ENCODE measurements at places on chromosomes 2 and 18. TPM values are rescaled to one million over a fixed set of nuclear protein-coding genes. Genes with fewer than 3 reads are reported as not detected.

- DNase-seq, result no peak
Measured at GRCh38 chr18:24112874-24113615, 25.8 kb upstream of the CABYR start.

DNA sequence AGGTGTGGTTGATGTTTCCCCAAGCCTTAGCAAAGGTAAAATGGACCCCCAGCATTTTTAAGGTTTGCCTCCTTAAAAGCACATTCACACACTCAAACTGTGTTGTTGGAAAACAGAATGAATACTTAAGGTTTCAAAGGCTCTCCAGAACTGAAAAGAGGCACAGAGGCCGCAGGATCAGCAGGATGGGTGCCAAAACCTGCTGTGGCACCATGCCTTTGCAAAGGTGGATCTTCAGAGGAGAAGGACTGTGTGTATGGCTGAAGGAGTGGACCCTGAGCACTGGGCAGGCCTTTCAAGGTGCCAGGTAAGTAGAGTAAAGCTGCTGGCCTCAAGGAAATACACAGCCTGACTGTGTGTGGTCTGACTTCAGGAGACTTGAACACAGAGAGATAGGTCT, 127.3 kb downstream of the XRCC5 start:
- no peak for DNase-seq

- DNase-seq, result no peak
Measured at GRCh38 chr18:68873003-68873402, 75.1 kb downstream of the CCDC102B start.

Gene NGEF
- 1.9 TPM for total RNA-seq

Gene ZNF804A
- not detected for total RNA-seq

Gene DTNB
- total RNA-seq, result 31.7 TPM

- DNase-seq, result no peak
Measured at GRCh38 chr18:53752781-53753367, 471.6 kb downstream of the MBD2 start.

- no peak for DNase-seq
Measured at GRCh38 chr2:19702267-19702666, 199.5 kb downstream of the TTC32 start.

GRCh38 chr2:24889221-24889620, 30.8 kb downstream of the ADCY3 start:
- no peak for DNase-seq

Gene PKDCC
- total RNA-seq, result 134 TPM

Gene SPP2
- not detected for total RNA-seq

DNA sequence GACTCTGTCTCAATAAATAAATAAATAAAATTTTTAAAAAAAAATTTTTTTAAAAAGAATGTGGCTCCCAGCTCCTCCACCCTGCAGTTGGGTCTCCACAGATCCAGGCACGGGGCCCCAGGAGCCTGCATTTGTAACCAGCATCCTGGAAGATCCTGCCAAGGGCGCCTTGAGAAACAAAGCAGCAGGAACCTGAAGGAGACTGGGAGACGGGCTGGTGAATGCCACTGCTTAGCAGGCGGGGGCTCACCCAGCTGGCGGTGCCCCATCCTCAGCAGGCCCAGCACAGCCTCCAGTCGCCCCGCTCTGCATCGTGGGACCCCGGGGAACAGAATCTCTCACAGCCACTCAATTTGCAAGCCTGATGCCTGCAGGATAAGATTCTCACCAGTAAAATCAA, 187.5 kb upstream of the SALL3 start:
- no peak for DNase-seq

Gene STPG4
- 0.13 TPM for total RNA-seq

DNA sequence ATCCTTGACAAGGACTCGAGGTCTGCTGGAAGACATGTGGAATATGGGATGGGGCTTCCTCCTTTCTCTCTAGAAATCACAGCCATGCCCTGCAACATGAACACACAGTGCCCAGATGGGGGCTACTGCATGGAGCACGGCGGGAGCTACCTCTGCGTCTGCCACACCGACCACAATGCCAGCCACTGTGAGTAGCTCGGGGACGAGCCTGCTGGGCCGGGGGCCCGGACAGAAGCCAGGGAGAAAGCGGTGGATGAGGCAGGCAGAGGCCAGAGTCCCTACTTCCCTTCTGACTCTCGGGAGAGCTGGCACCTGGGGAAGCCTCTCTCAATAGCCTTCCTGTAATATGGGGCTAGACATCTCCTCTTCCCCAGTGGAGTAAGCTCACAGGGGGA, 50.5 kb downstream of the SNED1 start:
- no peak for DNase-seq

DNA sequence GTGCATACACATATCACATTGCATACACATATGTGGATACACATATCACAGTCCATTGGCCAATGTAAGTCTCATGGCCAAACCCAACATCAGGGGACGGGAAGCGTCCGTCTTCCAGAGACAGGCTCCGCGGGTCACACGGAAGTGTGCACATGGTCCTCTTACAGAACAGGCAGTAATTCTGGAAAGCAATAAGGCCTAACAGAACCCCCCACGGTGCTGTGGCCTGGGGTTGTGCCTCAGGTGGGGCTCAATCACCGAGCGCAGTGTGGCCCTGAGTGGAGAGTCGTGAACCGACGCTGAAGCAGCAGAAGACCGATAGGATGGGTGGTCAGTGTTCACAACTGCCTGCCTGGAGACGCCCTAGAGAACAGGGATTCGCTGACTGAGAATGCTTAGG, 857.3 kb downstream of the GALR1 start:
- DNase-seq, result no peak

Gene CPLX4
- not detected for total RNA-seq

- no peak for DNase-seq
Measured at GRCh38 chr18:34039201-34039600, 185.5 kb downstream of the NOL4 start.

Gene APCDD1
- 1.8 TPM for total RNA-seq

- no peak for DNase-seq
Measured at GRCh38 chr18:62287781-62288664, 37.1 kb upstream of the TNFRSF11A start.

DNA sequence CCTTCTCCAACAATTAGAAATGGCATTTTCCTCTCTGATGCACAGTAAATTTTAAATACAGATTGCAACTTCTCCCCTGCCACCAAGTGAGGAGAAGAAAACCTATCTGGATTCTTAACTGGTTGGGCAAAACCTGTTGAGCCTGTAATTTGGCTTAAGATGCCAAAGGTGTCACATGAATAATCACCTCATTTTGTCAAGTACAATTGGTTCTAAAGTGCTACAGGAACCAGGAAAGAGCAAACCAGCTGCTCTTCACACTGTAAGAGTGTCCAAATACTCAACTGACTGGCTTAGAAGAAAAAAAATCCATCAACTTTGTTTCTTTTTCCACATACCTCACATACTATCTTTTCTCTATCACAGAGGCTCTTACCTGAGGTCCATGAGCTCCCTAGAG, 35.4 kb downstream of the NPC1 start:
- no peak for DNase-seq

Gene VAMP8
- 33.4 TPM for total RNA-seq

DNA sequence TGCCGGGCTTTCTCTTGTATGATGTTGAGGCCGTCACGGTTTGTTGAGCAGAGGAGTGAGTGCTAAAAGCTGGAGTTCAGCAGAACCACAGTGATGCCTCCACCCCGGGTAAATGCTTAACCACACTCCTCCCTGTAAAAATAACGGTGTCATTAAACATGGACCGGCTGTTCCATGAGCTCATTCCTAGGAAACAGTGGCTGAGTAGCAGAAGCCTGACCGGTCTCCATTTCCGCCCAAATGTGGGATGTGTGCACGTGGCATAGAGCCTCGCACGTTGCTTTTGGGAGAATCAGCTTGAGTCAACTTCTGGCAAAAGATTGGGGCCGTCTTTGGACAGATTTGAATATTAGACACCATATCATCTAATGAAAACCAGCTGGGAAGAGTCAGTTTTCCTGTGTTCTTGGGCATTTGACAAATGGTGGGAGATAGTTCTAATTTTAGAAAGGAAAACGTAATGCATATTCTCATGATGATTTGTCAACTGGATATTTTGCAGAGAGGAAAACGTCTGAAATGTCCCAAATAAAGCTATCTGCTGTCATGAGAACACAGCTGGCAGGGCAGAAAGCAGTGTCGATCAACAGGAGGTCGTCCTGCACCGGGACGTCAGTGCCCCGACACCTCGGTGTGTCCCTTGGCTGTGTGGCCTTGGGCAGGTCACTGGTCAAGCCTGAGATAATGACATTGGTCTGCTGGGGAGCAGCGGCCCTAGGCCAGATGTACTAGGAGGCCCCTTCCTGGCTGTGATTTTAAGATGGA, 42.4 kb downstream of the LRRFIP1 start:
- no peak for DNase-seq

Gene SEH1L
- 93.3 TPM for total RNA-seq

- DNase-seq, result peak; percentile 31
Measured at GRCh38 chr2:139924070-139924469, 1143.9 kb upstream of the NXPH2 start.

DNA sequence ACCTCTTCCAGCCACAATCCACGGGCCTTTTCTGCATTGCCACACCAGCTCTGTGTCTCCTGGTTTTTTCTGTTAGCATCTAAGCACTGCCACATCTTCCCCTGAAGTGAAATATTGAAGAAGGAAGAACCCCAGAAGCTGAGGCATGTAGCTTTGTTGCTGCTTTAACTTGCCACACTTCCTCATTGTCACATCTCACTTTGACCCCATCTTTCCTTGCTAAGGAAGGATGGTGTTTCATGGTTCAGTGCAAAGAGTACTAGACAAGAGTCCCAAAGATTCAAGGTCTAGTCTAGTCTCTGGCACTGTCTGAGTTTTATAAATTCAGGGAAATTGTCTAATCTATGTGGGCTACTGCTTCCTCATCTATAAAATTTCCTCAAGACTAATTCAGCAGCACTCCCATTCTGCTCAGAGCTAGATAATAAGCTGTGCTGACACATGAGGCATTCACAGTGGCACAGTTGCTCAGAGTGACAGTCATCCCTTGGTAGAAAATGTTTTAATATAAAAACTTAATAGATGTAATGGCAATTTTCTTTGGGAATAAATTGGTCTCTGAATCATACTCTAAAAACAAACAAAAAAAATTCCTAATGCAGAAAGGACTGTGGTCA, 483.0 kb upstream of the ID2 start:
- DNase-seq, result no peak

DNA sequence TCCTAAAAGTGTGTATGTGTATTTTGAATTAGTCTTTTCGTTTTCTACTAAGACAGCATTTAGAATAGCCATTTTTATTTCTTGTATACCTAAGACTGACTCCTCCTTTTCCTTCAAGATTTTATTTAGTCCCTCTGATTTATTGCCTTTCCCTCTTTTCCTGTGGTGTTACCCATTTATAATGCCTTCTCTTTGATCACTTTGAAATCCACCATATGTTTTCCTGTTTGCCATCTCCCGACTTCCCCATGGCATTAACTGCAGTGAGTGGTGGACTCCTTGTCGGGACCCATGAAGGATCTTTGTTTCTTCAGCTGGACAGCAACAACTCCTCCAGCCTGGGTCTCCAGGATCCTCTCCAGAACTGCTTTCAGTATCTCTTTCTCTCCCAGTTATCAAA, 160.7 kb downstream of the CSRNP3 start:
- no peak for DNase-seq

DNA sequence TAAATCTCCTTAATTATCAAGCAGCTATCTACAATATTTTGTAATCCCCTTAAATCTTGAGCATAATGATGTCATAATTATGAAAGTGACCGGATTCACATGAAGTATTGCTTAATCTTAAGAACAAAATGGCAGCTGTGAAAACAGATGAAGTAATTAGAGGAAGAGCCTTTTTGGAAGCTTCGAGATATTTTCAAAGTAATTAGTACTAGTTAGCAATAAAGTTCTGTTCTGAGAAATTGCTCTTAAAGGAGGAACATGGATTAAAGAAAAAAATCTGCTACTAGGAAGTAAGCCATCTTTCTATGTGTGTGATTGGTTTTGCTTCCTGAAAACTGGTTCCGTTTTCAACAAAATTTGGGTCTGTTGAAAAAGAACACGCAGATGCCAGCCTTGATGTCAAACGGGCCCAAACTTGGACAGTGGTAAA, 18.3 kb downstream of the CLUL1 start:
- no peak for DNase-seq

Gene MAPK4
- 1.9 TPM for total RNA-seq

DNA sequence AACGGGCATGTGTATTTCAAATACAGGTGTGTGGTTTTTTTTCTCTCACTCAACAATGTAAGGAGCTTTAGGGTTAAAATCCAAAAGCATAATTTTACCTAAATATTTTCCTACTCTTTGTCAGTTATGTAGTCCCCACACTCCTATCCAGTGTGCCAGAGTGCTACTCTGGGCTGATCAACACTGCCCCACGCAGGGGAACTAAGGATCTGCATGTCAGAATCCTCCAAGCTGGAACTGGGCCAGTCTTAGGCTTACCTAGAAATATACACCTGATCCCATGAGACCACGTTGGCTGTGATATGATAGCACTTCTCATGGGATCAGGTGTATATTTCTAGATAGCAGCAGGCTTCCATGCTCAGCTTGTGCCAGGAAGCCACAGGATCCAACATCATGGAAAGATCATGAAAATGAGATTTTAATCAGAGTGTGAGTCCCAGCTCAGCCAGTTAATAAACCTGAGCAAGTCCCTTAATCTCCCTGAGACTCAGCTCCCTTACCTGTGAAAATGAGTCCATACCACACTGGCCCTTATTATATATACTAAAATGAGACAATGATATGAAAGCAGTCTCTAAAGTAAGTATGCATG, 29.7 kb downstream of the CCDC141 start:
- peak; percentile 67 for DNase-seq

DNA sequence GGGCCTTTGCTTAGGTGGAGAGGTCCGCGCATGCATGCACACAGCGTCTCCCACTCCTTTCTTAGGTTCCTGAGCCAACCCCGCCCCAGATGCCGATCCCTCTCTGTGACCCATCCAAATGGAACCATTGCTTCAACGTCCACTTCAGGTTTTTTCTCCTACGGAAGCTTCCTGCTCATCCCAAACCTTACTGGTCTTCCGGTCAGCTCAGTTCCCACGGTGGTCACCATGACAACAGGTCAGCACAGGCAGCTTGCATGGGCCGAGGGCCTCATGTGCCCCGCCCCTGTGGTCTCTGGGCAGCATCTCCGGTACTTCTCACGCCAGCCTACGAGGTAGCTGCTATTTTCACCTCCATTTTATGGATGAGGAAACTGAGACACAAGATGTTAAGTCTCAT, 163.7 kb downstream of the SOCS6 start:
- peak; percentile 53 for DNase-seq

Gene DUSP2
- total RNA-seq, result 13.5 TPM

Gene SLC30A3
- 2.5 TPM for total RNA-seq

- DNase-seq, result no peak
Measured at GRCh38 chr2:238425505-238425978, 1.2 kb upstream of the ASB1 start.

Gene APOB
- total RNA-seq, result 0.26 TPM

GRCh38 chr2:160963957-160964356, 196.3 kb upstream of the TANK start:
- no peak for DNase-seq
